ENCODE measurements at places on chromosomes 3 and 15.

DNA sequence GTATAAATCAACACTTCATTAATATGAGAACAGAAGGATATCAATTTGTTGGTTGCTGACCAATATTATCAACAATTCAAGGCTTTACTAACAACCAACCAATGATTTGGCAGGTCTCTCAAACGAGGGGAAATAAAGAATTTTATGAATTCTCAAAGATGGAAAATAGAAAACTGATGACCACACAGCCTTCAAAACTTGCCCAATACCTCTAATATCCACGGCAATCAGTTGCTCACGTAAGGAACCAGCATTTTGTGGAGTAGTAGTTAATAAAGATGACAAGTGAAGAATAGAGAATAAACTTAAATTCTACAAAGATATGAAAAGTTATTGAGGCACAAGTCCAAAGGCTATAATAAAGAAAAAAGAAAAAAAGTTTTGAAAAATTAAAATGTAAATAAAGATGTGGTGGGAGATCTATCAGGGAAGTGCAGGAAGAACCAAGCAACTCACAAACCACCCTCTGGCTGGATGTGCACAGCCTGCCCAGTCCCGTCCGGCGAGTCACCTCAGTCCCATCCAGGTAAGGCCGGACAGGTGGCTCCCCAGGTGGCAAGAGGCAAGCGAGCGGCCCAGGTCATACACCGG is 808 bp downstream of the GK5 start:
- no peak for DNase-seq

- DNase-seq = no peak
Measured at GRCh38 chr3:10520072-10520471, 14.7 kb upstream of the ATP2B2 start.

GRCh38 chr15:82538961-82539690 is 1.1 kb downstream of the RPS17 start:
- no peak for DNase-seq

GRCh38 chr3:97952280-97952679 is 20.0 kb downstream of the RIOX2 start:
- no peak for DNase-seq

DNA sequence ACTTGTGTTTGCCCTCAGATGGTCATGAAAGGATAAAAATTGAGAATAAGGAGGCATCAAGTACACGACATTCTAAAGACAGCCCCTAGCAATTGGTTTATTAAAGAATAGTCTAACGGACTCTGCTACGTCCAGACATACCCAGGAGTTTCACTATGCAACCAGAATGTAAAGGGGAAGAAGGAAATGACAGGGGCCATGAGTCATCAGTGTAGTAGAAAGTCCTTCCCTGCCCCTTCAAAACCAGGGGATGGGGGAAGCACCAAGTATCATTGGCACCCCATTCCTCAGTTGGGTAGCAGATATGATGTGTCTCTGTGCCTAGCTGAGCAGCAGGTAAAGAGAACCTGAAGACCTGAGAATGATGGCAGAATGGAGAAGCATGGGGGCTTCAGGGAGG is 367.4 kb downstream of the IL20RB start:
- no peak for DNase-seq

GRCh38 chr3:1987980-1988379 is 110.7 kb upstream of the CNTN4 start:
- DNase-seq = no peak

GRCh38 chr3:174439331-174440252 is 419.5 kb upstream of the NAALADL2 start:
- DNase-seq = no peak

DNA sequence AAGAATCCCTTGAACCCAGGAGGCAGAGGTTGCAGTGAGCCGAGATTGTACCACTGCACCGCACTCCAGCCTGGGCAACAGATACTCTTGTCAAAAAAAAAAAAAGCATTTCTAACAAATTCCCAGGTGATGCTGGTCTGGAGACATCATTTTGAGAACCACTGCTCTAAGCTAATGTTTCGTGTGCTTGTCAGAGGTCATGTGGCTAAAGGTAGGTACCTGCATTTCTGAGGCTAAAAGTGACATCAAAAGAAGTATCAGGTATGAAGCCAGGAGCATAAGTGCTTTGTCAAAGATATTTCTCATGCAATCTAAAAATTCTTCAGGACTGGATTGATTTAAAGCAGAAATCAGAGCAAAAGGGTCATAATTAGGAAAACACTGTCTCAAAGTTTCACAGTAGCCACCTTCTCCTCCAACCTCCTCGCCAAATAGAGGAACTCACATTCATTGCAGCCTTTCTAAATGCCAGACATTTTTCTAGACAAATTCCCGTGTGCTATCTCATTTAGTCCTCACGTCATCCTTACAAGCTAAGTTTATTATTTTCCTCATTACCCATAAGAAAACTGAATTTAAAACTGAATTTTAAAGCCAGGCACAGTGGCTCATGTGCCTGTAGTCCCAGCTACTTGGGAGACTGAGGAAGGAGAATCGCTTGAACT is 25.7 kb upstream of the GSK3B start:
- no peak for DNase-seq

GRCh38 chr3:36696799-36697198 is 67.6 kb downstream of the DCLK3 start:
- DNase-seq = no peak
